ENCODE measurements at places on chromosomes 1 and 21.

DNA sequence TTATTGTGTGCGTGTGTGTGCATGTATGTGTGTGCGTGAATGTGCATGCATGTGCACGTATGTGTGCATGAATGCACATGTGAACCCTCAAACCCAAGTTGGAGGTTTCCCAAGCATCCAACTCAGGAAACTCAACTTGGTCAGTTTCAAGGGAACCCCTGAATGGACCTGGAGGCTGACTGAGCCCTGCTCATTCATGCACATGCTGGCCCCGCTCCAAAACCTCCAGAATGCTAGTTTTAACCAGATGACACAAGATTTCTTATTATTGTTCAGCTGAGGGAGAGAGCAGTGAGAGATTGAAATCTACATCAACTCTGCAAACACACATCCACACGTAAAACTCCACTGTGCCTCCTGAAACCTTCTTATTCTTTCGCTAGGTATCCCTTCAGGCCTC, 104.4 kb downstream of the OMA1 start:
- DNase-seq: no peak

DNA sequence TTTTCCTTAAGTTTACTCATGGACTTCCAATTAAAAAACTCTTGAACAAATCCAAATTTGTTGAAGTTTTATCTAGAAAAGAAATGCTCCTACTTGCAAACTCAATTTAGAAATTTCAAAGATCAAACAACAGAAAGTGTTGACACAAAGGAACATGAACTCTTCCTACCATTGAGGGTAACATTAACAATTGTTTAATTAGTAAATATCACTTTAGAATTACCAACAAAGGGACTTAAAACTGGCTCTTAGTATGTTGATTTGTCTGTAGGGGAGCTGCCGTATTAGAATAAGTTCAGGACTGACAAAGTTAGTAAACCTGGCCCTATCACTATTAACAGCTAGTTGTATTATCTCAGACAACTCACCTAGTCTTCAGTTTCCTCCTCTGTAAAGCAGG, 57.9 kb downstream of the CCDC18 start:
- DNase-seq: no peak

DNA sequence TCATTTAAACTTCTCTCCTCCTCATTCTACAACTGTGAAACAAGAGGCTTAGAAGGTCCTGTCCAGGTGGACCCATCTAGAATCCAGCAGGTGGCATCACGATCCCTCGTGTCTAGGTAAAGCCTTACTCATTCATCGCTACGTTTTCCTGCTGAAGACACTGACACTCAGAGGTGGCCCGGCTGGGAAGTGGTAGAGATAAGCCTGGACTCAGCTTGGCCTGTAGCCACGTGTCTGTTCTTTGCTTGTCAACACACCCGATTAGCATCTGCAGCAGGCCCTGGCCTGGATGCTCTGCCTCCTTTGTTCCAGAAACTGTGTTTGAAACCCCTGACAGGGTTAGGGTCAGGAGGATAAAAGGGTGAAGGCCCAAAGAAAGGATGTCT, 43.4 kb downstream of the PARP1 start:
- peak; percentile 19 for DNase-seq

DNA sequence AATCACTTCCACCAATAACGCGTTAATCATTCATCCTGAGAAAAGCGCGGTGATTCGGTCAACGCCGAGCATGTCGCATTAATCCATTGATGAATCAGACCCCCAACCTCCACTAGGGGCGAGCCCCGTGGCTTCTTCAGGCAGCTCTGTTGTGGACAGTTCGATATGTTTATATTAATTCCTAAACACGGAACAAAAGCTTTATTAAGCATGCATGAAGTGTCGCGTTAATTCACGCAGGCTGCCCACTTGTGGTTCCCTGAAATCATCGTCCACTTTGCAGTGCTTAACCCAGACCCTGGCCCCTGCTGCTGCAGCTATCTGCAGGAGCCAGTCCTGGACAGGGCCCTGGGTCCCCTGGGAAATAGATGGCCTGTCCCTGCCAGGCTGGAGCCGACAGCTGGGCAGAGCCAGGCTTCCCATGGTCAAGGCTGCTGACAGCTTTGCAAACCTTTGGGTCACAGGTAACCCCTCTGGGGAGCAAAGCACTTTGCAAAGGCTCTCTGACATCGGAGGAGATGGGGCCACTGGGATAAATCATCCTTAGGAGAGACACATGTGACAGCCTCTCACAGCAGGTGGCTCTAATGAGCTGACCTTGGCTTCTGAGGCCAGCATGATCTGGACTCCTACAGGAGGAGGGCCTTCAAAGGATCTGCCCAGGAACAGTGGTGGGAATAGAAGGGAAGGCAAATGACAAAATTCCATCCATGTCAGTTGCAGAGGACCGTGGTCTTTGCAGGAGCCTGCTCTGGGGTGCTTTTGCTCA, 137.0 kb upstream of the AJAP1 start:
- no peak for DNase-seq

- DNase-seq: no peak
Measured at GRCh38 chr1:228156515-228156881, 6.8 kb downstream of the GJC2 start.

GRCh38 chr1:226883630-226884029, 13.2 kb downstream of the PSEN2 start:
- DNase-seq: no peak

DNA sequence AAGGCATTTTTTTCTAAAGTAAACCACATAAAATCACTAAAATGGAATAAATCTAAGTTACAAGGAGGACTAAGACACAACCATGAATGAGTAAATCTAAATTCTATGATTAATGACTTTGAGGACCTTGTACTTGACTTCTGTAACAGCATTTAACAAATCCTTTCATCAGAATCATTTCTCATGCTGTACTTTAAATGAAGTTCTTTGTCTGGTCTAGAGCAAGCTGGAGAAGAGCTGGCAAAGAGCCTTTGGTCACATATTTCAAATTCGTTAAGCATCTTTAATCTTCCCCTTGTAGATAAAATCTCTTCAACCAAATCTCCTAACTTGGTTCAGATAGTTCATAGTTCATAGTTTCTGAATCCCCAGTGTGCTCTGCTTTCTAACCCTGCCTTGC, 405.4 kb downstream of the PTPRC start:
- DNase-seq: no peak

GRCh38 chr1:224745924-224746323, 129.8 kb downstream of the CNIH3 start:
- DNase-seq: no peak

DNA sequence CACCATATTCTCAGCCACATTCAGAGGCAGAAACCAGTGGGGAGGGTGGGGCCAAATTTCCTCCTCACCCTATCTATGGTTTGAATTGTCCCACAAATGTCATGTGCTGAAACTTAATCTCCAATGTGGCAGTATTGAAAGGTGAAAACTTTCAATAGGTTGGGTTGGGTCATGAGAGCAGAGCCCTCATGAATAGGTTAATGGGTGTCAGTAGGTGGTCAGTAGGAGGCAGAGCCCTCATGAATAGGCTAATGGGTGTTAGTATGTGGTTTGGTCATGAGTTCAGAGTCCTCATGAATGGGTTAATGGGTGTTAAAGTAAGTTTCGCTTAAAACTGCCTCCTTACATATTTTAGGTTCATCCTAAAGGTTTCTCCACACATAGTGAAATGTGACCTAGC, 170.0 kb downstream of the FCRL5 start:
- DNase-seq: no peak

DNA sequence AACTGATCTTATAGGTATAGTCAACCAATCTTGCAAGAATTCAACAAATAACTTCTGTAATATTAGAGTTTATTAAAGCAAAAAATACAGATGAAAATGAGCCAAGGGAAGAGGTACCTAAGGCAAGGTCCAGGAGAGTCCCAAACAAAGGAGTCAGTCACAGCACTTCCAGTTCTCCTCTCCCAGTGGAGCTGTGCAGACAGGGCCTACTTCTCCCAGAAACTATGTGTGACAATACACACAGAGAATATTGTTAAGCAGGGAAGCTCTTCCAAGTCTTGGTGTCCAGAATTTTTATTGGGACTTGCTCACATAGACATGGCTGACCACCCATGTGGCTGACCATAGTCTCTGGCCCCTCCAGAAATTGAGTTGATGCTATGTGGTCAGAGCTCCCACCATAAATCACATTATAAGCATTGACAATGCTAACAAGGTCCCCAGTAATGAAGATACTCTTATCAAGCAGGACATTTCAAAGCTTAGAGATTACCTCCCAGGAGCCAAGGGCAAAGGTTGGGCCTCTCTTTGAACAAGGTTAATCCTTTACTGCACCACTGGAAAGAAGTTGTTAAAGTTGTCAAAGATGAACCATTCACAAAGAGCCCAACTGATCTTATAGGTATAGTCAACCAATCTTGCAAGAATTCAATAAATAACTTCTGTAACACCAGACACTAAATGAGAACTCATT, 3.5 kb upstream of the CD244 start:
- no peak for DNase-seq

GRCh38 chr1:2378956-2379732, 12.2 kb downstream of the MORN1 start:
- no peak for DNase-seq

GRCh38 chr1:201749059-201749690, 79.8 kb upstream of the IPO9 start:
- no peak for DNase-seq

DNA sequence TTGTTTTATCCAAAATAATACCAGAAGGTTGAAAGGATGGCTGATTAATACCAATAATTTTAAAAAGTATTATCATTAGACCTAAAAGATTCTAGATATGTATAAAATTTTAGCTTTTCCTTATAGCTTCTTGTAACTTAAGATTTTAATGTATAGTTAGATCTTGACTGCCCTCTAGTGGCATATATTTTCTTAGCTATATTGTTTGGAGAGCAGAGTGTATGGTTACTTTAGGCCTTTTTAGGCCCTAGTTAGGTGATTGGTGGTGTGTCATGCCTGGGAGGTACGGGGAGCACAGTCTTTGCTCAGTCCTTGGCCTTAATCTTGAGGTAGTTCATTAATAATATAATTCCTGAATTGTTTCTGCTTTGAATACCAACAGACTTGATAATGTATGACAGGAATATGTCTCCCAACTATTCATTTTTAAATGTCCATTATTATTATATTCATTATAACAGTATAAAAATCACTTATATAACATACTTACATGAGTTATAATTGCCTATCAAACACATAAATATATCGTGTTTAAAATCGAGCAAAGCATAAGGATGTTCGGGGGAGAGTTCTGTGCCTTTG, 328.4 kb downstream of the ZP4 start:
- peak; percentile 70 for DNase-seq

Data from LNCaP clone FGC (cell line).